Foreskin keratinocyte (primary cell): ENCODE measurements at places on chromosomes 16 and 17.

- peak; percentile 84 for DNase-seq
Observed at GRCh38 chr16:87435372-87436224, 43.5 kb downstream of the MAP1LC3B start.

DNA sequence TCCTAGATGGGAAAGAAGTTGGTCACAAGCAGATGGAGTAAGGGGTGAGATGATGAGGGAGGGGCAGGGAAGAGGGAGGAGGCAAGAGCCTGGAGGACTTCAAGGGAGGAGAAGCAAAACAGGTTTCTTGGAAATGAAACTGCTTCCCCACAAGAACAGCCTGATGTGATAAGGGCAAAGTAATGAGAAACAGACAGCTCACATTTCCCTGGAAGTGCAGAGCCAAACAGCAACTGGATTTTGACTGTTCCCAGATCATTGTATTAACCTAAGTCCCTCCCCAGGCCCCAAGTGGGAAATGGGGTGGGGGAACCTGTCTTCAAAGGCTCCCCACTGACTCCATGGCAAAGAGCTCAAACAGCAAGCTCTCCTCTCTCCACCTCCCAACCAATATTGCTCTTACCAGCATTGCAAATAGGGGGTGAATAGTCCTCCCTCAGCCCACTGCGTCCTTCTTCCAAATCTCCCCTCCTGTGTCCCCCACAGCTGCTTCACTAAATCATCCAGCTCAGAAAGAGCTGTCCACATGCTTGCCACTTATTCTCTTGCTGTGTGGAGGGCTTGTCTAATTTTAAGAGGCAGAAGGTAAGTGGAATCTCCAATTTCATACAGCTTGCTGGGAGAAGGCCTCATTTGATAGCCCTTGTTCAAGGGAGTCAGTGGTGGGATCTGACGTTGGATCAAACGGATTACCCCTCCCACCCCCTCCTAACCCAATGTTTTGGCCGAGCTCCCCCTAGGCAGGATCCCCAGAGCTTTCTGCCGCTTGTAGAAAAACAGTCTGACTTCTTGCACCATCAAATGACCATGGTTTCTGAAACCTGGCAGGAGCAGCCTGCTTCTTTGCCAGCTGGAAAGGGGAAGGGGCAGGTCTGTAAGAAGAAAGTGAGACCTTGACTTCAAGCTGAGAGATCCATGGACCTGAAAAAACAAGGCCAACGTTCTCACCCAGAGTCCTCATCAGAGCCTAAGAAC, 56.3 kb upstream of the SMIM36 start:
- no peak for DNase-seq

GRCh38 chr16:69217433-69217832, 30.5 kb downstream of the SNTB2 start:
- DNase-seq, result peak; percentile 44

- no peak for DNase-seq
Observed at GRCh38 chr17:77535892-77536291, 395.1 kb downstream of the SEC14L1 start.

DNA sequence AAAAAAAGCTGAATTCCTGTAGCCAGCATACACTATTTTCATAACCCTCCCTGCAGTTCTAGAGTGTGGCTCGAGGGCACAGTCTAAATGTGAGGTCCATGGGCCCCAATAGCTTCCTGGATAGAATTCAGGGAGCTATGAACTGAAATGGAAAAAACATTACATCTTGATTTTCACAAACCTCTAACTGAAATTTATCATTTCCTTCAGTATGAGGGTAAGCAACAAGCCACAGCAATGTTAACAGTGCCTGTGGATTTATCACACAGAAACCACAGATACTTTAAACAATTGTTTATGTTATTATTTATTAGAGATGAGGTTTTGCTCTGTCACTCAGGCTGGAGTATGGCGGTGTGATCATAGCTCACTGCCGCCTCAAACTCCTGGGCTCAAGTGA, 18.2 kb downstream of the TMEM92 start:
- DNase-seq, result no peak

DNA sequence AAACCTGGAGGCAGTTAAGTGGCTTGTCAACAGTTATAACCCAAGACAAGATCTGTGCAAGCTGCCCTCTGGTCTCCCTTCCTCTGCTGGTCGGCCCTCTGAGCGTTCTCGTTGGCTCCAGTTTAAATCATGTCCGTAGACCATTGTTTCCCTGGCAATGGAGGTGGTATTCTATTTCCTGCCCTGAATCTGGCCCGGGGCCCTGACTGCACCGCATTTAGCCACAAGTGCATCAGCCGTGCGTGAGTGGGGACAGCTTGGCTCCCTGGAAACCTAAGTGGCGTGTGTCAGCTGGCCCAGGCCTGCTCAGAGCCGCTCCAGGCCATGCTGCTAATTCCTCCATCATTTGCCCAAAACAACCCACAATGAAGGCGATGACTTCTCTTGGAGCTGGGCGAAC, 15.0 kb upstream of the MYLK3 start:
- no peak for DNase-seq

DNA sequence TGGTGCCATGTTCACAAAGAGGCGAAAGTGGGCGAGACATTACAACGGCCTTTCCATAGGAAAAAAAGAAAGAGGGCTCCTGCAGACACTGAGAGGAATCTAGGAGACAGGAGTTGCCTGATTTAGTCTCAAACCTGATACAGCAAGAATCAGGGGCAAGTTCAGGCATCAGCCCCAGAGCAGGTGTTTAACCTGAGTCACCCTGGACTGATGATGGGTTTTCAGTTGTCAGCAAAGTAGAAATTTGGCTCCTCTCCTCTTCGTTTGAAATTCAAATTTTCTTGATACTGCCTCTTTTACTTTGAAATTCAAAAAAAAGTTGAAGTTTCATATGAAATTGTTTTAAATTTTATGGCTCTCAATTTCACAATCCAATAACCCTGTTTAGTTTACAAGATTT, 189.5 kb downstream of the ABCC12 start:
- DNase-seq, result peak; percentile 51

- peak; percentile 52 for DNase-seq
Observed at GRCh38 chr17:16568541-16569357, at the start of gene ZNF287. ZNF287 (minus strand) TSS chr17:16569204; CDS start chr17:16567731, 1,473 bp downstream.

- DNase-seq, result no peak
Observed at GRCh38 chr17:39513309-39513708, 52.0 kb downstream of the CDK12 start.

DNA sequence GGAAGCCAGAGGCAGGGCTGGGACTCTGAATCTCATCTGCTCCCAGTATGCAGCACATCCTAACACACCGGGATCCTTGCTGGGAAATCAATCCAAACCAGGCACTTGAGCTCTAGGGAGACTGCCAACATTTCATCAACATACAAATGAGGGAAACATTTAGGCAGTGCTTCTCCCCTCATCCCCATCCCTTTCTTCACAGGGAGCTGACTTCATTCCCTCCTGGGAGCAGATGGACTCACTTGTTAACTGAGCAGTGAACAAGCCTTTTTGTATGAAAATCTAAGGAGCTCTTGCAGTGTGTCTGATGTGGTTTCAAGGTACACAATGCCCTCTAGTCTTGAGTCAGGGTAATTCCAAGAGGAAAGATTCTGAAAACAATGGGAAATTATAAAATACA, 96.3 kb downstream of the TMEM114 start:
- DNase-seq, result no peak
